ENCODE measurements at places on chromosomes 5 and 9.

DNA sequence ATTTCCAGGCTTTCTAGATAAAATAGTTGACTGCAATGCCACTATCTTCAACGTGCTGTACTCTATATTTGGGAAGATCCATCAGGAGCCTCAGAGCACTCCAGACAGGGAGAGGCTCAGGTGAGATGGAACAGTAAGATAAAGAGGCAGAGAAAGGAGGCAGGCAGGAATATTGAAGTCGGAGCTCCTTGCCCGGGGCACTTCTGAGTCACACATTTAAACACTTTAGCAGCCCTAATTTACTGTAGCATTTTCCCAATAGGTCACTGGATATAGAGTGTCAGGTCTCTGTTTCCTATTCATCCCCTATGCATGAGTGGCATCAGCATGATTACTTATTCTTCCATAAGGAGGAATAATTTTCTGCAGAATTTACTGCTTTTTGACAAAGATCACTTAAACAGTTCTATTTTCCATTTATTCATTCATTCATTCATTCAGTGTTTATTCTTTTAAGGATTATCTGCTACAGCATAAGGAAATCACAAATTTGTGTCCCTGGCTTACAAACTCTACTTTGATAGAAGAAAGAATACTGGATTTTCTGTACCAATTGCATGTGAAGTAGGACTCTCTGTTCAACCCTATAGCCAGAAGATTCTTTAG lies 170.7 kb downstream of the MAPKAP1 start:
- DNase-seq: no peak

DNA sequence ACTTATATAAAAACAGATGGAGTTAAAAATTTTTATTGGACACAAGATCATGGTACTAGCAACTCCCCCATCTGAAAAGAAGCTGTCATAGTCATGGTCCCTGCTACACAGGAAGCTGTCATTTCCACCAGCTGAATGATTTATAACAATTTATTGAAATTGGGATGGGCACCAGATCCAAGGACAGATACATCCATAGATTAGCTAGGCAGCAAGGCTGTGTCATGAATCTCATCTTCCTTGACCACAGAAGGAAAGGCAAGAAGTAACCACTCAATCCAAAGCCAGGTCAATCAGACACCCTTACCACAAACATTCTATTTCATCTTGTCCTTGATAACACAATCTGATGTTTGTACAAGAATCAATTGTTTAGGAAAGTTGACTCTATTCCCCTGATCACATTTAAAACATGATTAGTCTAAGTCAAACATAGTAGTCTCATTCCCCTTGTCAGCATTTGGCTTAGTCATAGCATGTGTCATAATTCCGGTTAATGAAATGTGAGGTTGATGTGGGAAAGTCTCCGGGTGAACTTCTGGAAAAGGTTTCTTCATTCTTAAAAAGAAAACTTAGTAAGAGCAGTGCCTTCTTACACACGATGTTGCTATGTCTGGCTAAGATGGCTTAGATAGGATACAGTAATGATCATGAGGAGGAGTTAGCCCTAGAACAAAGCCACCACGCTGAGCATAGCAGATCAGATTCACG lies 462.6 kb upstream of the PAPPA start:
- no peak for DNase-seq

GRCh38 chr9:75593920-75594319 lies 296.6 kb upstream of the PCSK5 start:
- DNase-seq: no peak

DNA sequence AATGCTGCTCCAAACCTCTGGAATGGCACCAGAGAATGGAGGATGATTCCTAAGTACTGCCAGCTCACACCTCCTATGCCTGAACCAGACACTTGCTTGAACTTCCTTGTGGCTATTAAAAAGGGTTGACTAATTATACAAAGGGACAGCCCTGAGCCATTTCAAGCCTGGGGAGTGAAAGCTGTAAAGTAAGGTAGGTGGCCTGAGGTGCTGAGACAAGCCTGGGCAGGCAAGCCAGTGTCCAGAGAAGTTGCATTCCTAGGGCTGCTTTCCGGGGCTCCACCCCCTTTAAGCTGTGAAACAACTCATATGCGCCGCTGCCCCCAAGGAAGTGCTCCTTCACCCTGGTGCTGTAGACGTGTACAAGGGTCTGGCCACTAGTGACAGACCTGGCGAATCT lies 79.9 kb upstream of the SLC1A3 start:
- DNase-seq: no peak

GRCh38 chr9:14402583-14402982 lies 88.6 kb upstream of the NFIB start:
- no peak for DNase-seq

- no peak for DNase-seq
Measured at GRCh38 chr5:178423901-178424809, 166.0 kb downstream of the COL23A1 start.

- no peak for DNase-seq
Measured at GRCh38 chr9:88926781-88927505, 64.3 kb upstream of the S1PR3 start.

DNA sequence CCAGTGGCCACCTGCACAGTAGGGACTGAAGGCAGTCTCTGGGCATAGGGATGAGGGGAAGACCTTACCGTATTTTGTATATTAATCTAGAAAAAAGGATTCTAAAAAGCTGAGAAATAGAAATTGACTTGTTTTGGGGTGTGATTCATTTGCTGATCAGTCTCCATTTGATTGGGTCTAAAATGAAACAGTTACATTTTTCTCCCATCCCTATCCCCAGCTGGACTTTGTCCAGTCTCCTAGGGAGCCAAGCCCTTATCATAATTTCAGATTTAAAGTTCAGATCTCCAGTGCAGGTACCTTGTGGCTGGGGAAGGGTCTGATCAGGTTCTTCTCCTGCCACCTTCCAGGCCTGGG lies 240.8 kb downstream of the FANCC start:
- no peak for DNase-seq

DNA sequence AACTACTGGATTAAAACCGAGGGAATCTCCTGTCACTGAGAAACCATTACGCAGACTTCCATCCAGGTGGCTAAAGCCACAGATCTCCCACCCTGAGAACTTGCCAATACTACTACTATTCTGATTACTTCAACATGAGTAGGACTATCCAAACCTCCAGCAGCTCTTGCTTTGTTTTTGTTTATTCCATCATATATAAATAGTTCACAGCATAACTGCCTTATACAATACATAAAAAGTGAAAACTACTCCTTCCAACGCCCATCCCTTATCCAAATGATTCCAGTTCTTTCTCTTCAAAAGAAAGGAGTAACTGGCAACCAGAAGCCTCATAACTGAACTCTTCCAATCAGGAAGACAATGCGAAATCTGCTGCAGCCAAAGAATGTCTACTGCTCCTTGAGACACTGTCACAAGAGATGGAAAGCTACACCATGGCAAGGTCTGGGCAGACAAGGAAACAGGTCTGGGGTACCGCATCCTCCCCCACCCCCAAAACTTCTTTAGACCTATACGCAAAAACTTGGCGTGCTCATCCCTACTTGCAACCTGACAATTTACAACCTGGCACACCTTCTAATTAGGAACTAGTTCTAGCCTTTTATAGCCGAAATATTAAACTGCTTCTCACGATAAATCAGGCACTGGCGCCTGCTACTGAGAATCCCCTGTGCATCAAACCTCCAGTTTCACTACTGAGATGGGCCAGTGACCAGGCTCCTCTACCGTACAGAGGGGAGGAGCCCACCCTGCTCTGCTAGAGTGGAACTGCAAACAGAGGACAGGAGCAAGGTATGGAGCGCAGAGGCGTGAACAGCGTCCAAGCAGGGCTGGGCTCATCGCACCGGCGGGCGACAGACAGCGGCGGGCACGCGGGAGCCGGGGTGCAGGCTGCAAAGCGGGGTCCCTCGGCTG lies 986 bp downstream of the PLPP1 start:
- DNase-seq: peak; percentile 77

DNA sequence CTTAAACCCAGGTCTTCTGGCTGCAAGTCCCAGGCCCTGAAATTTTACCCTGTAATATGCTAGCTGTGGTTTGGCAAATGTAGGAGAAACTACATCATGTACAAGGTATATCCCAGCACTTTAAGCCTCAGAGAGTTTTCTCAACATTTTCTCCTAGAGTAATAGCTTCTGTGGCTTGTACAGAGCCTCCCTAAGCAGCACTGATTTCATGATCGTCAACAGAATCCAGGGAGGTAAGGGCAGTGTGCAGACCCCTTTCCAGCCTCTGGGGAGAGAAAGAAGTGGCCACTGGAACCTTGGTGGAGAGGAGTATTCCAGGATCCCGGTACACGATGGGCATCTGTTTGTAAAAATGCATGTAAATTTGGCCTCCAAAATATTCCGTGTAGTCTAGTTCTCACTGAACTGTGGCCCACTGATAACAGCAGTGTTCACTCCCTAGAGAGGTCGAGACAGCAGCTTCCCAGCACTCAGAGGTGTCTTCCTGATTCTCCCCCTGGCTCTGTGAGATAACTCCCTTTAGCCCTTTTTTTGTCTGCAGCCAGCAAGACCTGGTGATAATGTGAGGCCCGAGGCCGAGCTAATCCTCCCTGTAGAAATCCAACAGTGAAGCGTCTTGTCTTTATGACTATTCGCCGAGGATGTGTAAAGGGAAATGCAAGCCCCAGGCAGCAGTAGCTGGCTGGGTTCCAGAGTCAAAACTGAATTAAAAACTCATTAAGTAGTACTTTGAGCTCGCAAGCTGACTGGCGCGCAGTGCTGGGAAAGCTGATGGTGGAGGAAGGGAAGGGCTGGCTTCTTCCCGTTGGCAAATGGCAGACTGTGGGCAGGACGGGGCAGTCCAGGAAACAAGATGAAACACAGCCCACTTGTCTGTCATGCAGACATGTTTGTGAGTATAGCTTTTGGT lies 59.0 kb downstream of the MAP1B start:
- peak; percentile 96 for DNase-seq

GRCh38 chr5:133877351-133878235 lies 90.8 kb downstream of the C5orf15 start:
- DNase-seq: no peak

DNA sequence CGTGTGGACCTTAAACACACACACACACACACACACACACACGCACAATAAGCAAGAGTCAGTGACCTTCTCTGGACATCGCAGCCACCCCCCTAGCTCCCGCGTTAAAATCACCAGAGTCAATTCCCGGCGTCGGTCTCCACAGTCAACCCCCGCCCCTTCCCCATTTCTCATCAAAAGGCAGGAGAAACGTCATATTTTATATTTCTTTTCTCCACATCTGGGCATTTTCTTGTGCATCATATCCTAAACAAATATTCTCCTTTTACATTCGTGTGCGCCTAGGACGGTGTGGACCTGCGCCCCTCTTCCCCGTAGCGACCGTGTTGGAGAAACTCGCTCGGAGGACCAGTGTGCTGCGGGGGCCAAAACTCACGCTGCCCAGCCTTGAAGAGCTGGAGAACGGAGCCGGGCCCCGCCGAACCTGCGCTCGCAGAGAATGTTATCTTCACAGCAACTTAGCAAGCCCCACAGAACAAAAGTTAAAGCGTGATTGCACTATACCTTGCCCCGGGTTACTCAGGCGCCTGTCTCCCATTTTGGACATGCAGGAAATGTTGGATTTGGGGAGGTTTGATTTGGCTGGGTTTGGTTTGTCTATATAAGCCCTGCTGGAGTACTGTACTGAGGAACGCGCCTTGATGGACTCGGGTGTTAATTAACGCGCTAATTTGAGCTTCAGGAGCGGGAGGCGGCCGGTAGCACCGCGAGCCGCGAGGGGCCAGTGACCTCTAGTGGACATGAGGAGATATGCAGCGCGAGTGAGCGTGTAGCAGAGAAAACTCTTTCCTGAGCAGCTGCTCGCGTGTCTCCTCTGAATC lies 192.4 kb downstream of the MEF2C start:
- peak; percentile 55 for DNase-seq

GRCh38 chr5:109063223-109063622 lies 315.5 kb downstream of the FER start:
- DNase-seq: no peak

DNA sequence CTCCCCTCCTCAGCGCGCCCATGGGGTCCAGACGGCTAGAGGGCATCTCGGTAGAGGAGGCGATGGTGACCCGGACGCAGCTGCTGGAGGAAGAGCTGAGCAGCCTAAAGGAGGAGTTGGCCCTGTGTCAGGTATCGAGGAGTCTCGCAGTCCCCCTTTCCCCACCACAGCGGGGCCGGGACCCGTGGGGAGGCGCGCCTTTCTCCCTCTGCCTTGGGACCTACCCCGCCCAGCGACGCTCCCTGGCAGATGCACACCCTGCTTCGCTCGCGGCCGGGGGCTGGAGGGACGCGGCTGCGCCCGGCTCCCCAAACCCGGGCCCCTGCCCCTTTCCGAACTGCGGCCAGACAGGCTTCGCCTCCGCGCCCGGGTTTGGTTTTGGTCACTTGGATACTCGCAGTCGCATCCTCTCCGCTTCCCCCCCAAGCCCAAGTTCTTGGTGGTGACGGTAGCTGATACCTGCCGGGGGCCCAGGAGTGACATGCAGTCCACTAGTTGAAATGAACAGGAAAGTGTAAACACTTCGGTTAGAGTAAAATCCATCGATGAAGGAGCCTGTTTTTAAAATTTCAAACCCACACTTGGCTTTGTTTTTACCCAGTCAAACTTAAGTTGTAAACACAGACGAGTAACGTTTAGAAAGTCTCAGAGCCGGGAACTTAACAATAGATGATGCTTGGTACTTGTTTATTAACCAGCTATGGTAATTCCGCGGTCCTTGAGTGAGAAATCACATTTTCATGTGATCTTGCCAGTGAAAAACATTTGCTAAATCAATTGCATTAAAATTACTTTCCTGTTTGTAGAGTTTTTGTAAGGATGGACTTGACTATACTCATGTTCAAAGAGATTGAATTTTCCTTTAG lies 688 bp downstream of the CNTLN start:
- DNase-seq: peak; percentile 44

DNA sequence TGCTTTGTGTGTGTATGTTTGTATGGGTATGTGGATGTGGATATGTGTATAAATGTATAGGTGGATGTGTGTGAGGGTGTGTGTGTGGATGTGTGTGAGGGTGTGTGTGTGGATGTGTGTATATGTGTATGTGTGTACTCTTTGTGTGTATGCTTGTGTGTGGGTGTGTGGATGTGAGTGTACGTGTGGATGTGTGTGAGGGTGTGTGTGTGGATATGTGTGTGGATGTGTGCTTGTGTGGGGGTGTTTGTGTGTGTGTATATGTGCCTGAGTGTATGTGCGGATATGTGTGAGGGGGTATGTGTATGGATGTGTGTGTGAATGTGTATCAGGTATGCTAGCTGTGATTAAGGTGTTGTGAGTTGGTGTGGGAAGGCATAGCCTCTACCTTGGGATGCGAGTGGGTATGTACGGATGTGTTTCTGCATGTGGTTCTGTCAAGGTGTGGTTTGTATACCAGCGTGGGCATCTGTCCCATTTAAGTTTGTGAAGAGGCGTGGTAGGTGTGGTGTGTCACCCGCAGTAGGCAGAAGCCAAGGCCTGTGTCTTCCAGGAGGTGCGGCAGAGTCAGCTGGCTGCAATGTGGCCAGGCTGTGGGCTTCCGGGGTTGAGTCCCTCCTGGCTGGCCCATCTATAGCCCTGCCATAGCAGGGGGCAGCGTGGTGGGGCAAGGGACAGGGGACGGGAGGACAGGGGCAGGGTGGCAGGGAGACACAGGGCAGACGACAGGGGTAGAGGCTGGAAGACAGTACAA lies 155.8 kb downstream of the DAB2IP start:
- DNase-seq: no peak

GRCh38 chr9:89360465-89360864 lies 42.2 kb downstream of the SECISBP2 start:
- no peak for DNase-seq

Data from SK-N-DZ (cell line).